ENCODE measurements at places on chromosomes 12 and 14. TPM values are rescaled to one million over a fixed set of nuclear protein-coding genes. Genes with fewer than 3 reads are reported as not detected.

Gene RAD9B
- total RNA-seq = 1.3 TPM

Gene KCNJ8
- 19.4 TPM for total RNA-seq

Gene PPM1H
- total RNA-seq = 2.3 TPM

Gene KRT75
- not detected for total RNA-seq

Gene HRK
- total RNA-seq = not detected

Gene CLECL1
- not detected for total RNA-seq

Gene CCDC38
- total RNA-seq = not detected

Gene PROX2
- under 0.01 TPM for total RNA-seq

Gene SRRM4
- total RNA-seq = not detected

Gene GLIPR1L1
- total RNA-seq = not detected

- no peak for DNase-seq
Measured at GRCh38 chr14:95006051-95006450, 151.3 kb downstream of the DICER1 start.

DNA sequence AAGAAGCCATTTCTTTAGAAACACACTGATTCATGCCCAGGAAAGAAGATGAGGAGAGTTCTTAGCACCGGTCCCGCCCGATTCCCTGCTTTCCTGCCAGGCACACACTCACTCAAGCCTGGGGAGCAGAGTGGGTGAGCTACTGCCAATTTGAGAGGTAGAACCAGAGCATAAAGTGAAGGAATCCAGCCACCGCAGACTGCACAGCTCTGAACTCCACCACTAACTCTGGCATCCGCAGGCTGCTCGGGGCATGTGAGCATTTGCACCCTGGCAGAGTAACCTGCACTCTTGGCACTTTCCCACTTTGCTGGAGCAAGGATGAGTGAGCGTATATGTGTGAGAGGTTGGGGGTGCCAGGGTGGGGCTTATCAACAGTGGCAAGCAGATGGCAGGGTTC, 4.0 kb upstream of the SYNDIG1L start:
- DNase-seq = no peak

DNA sequence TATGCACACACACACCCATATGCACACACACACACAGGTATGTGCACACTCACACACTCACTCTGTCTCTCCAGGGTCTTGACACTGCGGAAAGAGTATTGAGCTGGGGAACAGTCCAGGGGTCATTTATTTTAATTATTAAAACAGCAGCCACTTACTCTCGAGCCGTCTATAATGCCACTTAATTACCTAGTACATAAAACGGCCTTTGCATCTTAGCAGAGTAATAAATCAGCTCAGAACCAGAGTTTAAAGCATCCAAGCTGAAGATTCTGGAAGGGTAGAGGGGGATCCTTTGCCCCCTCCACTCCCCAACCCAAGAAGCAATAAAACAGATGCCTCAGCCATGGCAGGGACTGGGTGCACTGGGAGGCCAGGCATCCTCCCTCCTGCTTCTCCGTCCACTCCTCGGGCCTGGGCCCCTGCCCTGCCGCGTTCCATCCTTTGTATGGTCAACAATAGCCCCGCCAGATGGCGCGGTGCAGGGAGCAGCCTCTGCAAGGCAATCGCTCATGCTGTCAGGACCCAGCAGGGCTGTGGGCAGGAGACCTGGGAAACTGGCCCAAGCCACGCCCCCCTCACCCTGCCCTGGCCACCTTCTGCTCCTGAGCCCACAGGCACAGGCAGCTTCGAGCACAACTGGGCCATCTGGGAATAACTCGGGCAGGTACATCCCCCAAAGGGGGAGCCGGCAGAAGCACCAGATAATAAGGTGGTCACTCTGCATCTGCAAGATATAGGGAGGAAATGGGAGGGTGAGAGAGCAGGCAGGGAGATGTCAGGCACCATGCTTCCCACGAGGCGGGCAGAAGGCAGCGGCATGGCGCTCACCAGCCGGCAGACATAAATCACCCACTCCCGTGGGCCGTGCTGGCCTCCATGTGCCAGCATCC, 40.9 kb downstream of the CCDC85C start:
- peak; percentile 61 for DNase-seq

- DNase-seq = no peak
Measured at GRCh38 chr12:24979976-24980730, 31.3 kb upstream of the BCAT1 start.

- DNase-seq = no peak
Measured at GRCh38 chr12:60174476-60174875, 578.6 kb downstream of the SLC16A7 start.

DNA sequence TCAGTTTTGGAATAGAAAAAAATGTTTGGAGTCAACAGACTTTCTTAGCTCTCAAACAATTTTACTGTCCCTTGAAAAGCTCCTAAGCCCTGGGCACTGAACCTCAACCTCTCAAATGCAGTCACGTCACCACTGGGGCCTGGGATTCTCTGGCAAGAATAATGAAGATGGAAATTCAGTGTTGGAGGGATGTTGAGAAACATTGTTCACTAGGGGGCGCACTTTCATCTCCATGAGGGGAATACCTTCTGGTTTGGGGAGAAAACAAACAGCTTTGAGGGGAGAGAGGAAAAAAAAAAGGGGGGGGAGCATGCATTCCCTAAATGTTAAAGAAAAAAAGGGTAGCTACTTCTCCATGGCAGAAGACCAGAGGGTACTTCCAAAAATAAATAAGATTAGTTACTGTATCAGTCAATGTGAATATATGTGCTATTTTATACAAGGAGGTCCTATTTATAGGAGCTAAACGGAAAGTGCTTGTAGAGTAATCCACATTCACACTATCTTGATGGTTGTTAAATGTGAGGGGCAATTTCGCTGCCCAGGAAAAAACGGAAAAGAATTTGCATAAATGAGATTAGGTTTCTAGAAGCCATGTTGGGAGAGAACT, 5.8 kb upstream of the TBPL2 start:
- peak; percentile 79 for DNase-seq

- no peak for DNase-seq
Measured at GRCh38 chr12:124780752-124781685, 82.6 kb downstream of the SCARB1 start.

- DNase-seq = peak; percentile 82
Measured at GRCh38 chr14:53367644-53368026, 214.5 kb upstream of the DDHD1 start.

DNA sequence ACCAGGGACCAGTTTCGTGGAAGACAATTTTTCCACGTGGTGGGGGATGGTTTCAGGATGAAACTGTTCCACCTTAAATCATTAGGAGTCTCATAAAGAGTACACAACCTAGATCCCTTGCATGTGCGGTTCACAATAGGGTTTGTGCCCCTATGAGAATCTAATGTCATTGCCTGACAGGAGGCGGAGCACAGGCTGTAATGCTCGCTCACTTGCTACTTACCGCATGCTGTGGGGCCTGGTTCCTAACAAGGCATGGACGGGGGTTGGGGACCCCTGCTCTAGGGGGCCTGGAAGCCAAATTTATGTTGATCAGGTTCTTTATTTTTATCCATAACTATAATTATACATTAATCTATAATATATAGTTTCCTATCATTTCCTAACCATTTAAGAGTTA, 315.3 kb downstream of the MED13L start:
- DNase-seq = no peak

- peak; percentile 69 for DNase-seq
Measured at GRCh38 chr14:58072288-58073071, 79.5 kb downstream of the ARMH4 start.

GRCh38 chr12:116604178-116604895, 45.2 kb downstream of the MAP1LC3B2 start:
- DNase-seq = peak; percentile 31

DNA sequence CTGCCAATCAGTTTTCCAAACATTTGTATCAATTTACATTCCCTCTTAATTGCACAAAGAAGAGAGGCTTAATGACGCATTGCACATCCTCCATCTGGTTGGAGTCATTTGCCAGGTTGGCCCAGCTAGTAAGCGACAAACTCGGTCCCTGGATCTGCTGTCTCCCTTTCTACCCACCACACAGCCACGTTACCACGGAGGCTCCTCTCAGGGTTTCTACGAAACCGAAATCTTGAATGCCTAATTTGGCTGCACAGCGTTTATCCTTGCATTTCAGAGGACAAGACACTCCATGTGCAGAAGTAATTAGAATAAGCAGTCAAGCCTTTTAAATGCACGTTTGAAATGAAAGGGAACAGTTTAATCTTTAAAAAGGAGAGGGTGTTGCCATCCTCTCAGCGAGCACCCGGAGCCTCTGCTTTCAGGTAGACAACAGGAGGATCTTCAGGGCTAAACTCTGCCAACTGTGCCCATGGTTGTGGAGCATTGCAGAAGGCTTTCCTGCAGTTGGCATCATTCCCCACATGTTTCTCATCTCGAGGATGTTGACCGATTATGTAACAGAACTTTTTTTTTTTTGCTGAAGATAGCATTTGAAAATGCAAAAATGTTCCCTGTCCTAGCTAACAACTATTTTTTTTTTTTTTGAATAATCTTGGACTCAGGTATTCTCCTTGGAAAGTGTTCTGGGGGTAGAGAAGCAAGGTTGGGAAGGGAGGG, 37.8 kb downstream of the SLC24A4 start:
- no peak for DNase-seq

GRCh38 chr14:92263681-92264080, 59.3 kb upstream of the SLC24A4 start:
- no peak for DNase-seq

- DNase-seq = no peak
Measured at GRCh38 chr14:55136241-55136640, 7.2 kb downstream of the LGALS3 start.

GRCh38 chr14:92792885-92793284, 1.2 kb upstream of the GOLGA5 start:
- no peak for DNase-seq

- DNase-seq = no peak
Measured at GRCh38 chr12:98469109-98469508, 46.3 kb upstream of the TMPO start.

- DNase-seq = no peak
Measured at GRCh38 chr12:42141981-42142606, 2.6 kb downstream of the GXYLT1 start.

- DNase-seq = no peak
Measured at GRCh38 chr12:110001596-110001995, 2.4 kb downstream of the ANKRD13A start.

- DNase-seq = no peak
Measured at GRCh38 chr12:66735275-66735674, 56.4 kb upstream of the GRIP1 start.

DNA sequence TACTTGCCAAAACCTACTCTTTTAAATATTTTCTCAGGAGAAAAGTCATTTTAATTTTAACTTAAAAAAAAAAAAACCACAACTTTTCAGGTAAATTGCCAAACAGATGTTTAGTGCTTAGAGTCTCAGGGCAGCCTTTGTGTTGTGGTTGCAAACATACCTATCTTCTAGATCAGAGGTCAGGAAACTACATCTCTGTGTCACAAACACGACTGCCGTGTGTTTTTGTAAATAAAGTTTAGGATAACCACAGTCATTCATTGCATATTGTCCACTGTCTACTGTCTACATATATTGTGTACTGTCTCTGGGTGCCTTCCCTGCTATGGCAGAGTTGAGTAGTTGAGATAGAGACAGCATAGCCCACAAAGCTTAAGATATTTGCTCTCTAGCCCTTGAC, 48.9 kb downstream of the DYRK2 start:
- DNase-seq = no peak

GRCh38 chr12:30806989-30807694, 52.4 kb upstream of the CAPRIN2 start:
- peak; percentile 80 for DNase-seq

GRCh38 chr12:622416-622815, 40.8 kb downstream of the NINJ2 start:
- DNase-seq = no peak

DNA sequence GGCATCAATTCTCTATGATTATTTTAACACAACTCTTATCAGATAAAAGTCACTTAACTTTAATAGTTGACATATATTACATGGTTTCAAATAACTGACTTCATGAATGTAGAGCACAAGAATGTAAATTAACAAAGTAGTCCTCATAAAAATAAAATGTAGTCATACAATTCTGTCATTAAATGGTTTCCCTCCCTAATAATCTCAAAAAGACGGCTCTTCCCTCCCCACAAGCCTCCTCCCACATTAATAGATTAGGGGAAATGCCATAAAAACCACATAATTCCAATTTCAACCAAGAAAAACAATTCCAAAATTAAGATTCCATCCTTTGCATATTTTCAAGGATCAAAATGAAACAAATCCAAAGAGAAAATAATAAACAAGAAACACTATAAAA, 36.7 kb downstream of the SPTLC2 start:
- DNase-seq = peak; percentile 34

GRCh38 chr12:44812062-44812461, 64.1 kb downstream of the NELL2 start:
- DNase-seq = no peak

DNA sequence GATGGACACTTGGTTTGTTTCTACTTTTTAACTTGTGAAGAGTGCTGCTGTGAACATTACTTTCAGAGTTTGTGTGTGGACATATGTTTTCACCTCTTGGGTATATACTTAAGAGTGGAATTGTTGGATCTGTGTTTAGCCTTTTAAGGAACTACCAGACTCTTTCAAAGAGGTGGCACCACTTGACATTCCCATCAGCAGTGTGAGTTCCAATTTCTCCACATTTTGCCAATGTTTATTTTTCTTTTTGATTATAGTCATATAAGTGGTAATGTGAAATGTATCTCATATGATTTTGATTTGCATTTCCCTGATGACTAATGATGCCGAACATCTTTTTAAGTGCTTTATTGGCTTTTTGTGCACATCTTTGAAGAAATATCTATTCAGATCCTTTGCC, 44.8 kb downstream of the ARHGAP5 start:
- no peak for DNase-seq

DNA sequence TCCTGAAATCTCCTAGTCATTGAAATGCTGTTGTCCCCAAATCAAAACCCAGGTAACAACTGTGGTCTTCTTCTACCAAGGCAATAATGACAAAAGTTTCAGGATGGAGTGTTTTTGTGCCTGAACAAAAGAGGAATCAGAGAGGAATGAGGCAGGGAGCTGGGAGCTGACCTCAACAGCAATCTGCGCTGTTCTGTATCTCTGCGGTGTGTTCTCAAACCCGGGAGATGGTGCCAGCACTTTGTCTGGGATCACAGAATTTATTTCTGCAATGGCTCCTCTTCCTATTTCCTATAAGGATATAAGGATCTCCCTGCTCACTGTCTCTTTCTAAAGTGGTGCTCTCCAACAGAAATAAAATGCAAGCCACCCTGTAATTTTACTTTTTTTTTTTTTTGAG, 449 bp upstream of the GLT8D2 start:
- DNase-seq = no peak

GRCh38 chr12:59149995-59150642, 229.8 kb upstream of the LRIG3 start:
- DNase-seq = peak; percentile 87

DNA sequence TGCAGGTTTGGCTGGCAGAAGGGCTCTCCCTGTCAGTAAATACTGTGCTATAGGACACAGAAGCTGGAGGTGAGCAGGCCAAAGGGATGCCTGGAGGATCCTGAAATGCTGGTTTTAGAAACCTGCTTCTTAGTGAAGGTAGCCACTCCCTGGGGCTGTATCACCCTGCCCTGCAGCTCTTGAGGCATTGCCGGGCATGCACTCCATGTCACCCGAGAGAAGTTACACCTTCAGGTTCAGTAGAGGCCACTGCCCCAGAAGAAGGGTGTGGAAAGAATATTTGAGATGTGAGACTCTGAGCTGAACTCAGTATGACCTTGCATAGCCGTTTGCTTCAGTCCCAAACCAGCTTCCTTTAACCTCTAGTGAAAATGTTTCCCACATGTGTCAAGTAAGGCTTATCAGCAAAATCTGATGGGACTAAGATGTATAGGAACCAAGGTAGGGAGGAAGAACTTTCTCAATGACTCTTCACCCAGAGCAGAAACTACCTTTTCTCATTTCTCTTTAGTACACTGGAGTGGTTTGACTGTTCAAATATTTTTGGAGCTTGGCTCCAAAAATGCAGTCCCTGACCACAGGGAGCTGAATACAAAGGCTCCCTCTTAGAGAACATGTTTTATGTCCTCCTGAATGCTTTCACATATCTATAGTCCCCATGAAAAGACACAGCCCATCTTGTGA, 164.5 kb upstream of the DYRK2 start:
- no peak for DNase-seq

Measured in fibroblast of villous mesenchyme (primary cell).